ENCODE measurements at places on chromosomes 2 and 18.

GRCh38 chr2:176494949-176495353 is 225.7 kb downstream of the MTX2 start:
- no peak for DNase-seq

- DNase-seq = no peak
Observed at GRCh38 chr2:71503837-71504236, 50.5 kb downstream of the DYSF start.

DNA sequence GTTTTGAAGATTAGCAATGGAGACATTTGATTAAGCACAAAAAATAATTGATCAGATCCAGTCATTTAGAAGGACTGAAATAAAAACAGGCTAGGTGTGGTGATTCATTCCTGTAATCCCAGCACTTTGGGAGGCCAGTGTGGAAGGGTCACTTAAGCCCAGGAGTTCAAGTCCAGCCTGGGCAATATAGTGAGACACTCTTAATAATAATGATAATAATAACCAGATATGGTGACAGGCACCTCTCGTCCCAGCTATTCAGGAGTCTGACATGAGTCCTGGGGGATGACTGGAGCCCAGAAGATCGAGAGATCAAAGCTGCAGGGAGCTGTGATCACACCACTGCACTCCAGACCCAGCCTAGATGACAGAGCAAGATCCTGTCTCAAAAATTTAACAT is 3.5 kb upstream of the FN1 start:
- DNase-seq = no peak

- no peak for DNase-seq
Observed at GRCh38 chr2:203326356-203326755, 1.8 kb upstream of the ABI2 start.

DNA sequence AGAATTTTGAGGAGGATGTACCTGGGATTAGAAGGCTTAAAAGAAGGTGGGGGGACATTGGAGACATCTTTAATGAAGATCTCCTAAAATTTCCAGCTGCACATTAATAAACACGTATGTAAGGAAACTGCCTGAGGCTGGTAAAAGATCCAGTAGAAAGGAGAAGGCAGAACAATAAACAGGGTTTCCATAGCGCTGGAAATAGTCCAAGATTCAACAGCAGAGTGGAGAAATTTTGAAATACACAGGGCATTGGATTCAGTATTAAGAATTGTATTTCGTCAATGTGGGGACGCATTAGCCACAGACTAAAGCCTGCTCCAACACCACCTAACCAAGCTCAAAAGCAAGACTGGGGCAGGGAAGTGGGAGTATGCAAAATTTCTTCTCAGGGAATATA is 606.9 kb upstream of the NRXN1 start:
- no peak for DNase-seq

DNA sequence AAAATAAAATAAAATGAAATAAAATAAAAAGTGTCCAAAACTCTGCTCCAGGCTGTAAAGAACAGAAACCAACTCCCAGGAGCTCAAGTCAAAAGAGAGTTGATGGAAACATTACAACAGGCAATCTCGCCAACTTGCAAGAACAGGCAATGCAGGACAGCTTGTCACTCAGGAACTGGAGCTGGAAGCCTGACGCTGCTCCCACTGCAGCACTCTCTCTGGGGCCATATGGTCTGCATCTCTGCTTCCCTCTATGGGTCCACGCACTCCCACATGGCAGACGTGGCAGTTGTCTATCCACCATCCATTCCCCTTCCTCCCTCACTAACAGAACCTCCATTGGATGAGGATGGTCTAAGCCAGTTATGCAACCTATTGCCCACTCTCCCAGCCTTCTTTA is 23.3 kb upstream of the ARPC2 start:
- no peak for DNase-seq

DNA sequence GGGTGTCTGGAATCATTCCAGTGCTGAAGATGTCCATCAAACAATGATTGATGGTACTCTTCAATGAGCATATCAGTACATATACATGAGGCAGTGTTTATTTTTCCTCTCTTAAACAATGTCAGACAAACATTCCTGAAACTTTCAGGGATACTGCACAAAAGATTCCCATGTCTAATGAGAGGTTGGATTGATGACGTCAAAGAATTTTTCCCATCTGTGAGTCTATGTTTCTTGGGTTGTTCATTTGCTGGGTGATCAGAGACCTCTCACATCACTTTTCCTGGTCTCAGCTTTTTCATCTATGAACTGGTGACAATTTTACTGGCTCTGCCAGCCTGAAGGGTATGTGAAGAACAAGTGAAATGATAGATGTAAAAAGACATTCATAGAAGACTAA is 325.5 kb downstream of the EN1 start:
- no peak for DNase-seq

DNA sequence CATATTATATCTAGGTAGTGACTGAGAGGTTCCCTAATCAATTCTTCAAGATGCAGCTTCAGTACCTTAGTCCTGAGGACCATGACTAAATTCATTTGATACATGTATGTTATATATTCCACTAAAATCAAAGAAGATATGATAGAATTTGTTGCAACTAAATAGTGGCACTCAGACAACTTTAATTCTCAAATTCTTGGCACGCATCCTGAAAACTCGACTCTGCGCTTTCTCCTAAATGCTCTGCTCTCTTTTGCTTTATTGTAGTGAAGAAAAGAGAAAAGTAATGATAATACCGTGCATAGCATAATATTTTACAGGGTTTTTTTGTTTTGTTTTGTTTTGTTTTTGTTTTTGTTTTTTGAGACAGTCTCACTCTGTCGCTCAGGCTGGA is 475.3 kb downstream of the ARHGAP15 start:
- DNase-seq = no peak
